AG10803 (cell line): ENCODE measurements at places on chromosomes 5 and 9.

DNA sequence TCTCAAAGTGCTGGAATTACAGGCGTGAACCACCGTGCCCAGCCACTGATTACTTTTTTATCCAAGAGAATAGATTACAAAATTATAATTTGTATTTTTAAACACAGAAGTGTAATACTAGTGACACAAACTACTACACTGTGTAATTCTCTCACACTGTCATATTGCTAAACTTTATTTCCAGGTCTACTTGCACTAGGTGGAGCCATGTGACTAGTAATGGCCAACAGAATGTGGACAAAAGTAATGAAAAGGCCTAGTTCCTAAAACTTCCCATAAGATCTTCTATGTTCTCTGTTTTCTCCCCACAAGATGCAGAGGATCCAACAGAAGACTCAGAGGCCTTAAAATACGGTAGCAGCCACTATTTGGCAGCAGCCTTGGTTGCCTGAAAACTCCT, 27.3 kb downstream of the NADK2 start:
- no peak for DNase-seq

GRCh38 chr5:131281133-131281867, 17.4 kb downstream of the CDC42SE2 start:
- DNase-seq, result no peak

GRCh38 chr5:109250080-109250479, 159.7 kb downstream of the PJA2 start:
- no peak for DNase-seq

DNA sequence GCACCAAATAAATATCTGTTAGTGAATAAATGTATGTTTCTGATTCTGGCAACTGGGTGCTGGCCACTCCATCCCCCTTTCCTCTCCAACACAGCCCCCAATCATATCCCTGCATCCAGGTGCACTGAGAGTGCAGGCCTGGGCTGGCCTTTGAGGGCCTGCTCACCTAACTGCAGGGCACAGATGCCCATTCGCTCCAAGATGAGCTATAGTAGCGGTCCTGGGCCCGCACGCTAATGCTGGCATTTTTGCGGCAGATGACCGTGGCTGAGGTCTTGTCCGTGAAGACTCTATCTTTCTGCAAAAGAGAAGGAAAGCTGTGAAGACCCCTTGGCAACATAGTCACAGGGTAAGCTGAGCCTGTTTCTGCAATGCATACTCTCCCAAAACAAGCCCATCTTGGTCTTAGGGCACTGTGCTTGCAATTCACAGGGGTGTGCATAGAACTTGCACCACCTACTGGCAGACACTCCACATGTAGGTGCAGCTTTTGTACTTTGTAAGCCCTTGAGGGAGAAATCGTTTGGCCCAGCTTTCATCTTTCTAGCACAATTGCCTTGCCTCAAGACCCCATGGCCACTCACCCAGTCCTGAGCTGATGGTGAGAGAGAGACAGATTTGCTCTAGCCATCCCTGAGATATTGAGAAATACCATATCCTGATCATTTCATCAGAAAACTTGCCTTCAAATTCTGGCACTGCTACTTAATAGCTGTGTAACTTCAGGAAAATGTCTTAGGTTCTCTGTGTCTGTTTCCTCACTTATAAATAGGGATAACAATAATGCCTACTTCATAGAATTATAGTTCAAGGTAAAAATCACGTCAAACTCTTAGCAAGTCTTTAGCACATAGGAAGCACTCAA, 13.5 kb downstream of the IL12B start:
- DNase-seq, result peak; percentile 53

DNA sequence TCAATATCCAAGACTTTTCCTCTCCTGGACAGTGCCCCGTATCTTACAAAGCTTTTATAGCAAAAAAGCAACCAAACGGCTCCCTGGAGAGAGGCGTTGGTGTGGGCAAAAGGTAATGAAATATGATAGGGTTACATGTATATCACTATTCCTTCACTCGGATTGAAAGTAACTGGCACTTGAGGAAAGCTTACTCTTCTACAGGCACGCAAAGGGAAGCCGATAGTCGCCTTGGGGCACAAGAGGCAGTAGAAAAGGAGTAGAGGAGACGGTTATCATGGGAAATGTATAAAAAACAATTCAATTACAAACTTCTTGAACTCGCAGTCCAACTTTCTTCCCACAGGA, 1.1 kb downstream of the DIAPH1 start:
- no peak for DNase-seq

DNA sequence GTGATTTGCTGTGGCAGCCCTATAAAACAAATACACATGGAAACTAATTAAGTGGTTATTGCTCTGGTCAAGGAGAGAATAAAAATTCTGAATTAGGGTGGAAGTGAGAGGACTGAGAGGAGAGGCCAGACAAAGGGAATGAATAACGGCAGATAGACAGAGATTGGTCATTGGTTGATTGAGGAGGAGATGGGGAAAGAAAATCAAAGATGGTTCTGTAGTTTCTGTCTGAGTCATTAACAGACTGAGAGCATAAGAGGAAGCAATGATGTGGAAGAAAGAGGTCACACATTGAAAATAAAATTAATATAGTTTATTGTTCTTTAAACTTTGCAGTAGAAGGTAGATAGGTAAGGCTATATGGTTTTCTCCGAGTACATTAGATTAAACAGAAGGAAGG, 469.8 kb downstream of the ACTL7B start:
- DNase-seq, result no peak
